ENCODE measurements at places on chromosomes 11 and 22. TPM values are rescaled to one million over a fixed set of nuclear protein-coding genes. Genes with fewer than 3 reads are reported as not detected.

The CPT1A gene
- total RNA-seq = 1.9 TPM

The IGLL1 gene
- total RNA-seq = not detected

The MMP7 gene
- not detected for total RNA-seq

The FOLR1 gene
- 1.4 TPM for total RNA-seq

The PVALB gene
- total RNA-seq = not detected

The GGT5 gene
- not detected for total RNA-seq

The OR5A1 gene
- not detected for total RNA-seq

The FIBIN gene
- total RNA-seq = not detected

DNA sequence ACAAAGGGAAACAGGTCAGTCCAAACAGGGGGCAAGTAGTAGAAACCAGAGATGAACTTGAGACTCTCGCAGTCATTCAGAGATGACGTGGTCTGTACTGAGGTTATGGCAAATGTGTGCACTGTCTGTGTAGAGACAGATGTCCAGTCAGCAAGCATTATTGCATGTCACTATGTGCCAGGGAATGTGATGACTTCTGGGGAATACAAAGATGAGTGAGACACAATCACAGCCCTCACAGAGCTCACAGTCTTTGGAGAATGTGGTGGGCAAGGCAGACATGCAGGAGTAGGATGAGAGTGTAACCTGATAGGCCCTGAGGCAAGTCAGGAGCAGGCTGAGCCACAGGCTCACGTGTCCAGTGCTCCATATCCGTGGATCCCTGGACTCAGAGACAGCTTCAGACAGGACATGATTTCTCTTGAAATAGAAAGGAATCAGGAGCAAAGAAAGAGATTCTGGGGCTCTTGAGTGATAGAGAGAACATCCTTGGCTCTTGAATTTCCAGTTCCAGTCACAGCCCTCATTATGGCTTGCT is 550.7 kb downstream of the ETS1 start:
- no peak for DNase-seq

GRCh38 chr11:134157451-134157850 is 66.3 kb downstream of the NCAPD3 start:
- DNase-seq = no peak

GRCh38 chr22:19819208-19819910 is 35.3 kb downstream of the GNB1L start:
- DNase-seq = no peak

- DNase-seq = no peak
These were observed 107.0 kb downstream of the PKNOX2 start for GRCh38 chr11:125271483-125272091.

DNA sequence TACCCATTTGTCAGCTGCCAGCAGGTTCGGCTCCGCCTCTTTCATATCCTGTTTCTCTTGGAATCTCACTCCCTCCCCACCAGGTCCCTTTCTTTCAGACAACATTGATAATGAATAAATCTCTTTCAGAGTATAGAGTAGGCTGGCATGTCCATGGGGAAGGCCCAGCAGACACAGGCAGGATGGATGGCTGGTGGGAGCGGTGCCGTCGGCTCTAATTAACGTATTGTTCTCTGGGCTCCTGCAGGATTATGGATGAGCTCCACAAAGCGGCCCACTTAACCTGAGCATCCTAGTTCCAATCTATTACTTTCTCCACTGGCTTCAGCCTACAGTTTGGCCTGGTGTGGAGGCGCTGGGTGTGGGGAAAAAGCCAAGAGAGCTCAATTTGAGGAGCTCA is 588.0 kb downstream of the BUD13 start:
- DNase-seq = no peak

- no peak for DNase-seq
These were observed 60.1 kb downstream of the TRIM44 start for GRCh38 chr11:35722641-35723040.

- DNase-seq = peak; percentile 67
These were observed 1.7 kb downstream of the SEZ6L start for GRCh38 chr22:26170795-26171580.

DNA sequence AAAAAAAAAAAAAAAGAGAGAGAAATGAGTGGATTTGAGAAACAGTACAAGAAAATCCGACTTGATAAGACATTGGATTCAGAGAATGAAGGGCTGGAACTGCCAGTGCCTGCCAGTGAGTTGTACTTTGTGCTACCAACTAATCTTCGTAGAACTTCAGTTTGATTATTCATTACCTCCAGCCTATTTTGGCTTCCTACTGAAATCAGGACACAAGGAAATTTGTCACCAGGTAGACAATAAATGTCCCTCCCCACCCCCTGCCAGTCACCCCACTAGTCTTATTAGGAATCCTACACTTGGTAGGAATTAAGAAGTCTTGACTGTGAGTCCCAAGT is 21.4 kb upstream of the POLD3 start:
- DNase-seq = no peak

DNA sequence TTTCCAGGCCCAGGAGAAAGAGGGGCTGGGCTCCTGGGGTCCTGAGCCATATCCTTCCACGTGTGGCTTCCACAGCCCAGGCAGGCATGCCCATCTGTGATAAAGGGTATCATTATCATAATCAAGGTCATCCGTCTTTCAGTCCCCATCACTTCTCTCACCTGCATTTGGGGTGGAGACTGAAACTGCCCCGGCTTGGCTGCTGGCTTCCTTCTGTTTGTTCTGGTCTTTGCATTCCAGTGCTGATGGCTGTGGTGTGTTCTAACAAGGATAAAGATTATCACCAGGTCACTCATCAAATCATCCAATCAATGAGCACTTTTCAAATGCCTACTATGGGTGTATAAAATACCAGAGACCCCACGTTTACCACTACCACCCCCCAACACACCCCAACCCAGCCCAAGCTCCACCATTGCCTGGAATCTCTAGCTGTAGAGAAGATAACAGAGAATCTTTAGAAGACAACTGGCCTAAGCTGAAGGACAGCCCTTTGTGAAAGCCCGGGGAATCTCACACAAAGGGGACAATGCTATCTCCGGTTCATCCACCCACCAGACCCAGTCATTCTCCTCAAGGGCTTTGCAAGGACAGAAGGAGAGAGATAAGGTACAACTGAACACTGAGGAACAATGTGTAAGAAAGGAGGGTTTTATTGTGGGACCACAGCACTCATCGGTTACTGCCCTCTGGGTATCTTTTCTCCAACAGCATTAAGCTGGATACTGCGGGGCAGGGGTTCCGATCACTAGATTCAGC is 54.9 kb downstream of the AHNAK start:
- no peak for DNase-seq

DNA sequence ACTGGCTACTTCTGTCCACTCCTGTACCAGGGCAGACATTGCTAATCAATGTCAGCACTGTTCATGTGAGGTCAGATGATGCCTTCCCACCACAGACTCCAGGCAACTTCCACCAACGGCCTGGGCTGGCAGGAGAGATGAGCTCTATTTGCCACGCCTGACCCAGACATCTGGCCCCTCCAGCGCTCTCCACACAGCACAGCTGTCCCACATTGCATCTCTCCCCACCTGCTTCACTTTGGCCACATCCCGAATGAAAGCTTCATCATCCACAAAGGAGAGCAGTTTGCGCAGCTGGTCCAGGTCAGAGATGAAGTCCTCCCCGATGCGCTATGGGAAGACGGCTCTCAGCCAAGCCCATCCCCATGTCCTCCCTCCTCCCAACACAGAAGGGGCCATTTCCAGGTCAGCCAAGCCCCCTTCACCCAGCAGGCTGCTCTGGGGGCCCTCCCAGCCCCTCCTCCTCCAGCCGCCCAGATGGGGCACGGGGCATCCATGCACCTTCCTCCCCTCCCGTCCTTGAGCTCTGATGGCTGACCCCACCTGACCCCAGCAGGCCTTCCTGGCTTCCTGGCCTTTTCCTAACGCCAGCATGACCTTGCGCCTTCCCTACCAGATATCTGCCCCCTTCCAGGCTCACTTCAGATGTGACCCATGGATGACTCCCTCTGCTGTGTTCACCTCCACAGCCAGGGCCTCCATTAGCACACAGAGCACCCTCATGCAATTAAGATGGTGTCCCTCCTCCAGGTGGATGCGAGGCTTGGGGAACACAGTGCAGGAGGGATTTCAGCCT is 7.4 kb downstream of the PYGM start:
- DNase-seq = no peak

All from G401 (cell line).